ENCODE measurements at places on chromosomes 11 and 22.
A peak's percentile ranks its signal among the peaks of the same experiment; 100 is the strongest.

GRCh38 chr22:18731075-18731666, 119.5 kb upstream of the RIMBP3 start:
- no peak for DNase-seq

GRCh38 chr11:46917109-46917761, 1.1 kb downstream of the LRP4 start:
- no peak for DNase-seq

GRCh38 chr11:119785131-119785530, 56.1 kb upstream of the NECTIN1 start:
- DNase-seq, result no peak

DNA sequence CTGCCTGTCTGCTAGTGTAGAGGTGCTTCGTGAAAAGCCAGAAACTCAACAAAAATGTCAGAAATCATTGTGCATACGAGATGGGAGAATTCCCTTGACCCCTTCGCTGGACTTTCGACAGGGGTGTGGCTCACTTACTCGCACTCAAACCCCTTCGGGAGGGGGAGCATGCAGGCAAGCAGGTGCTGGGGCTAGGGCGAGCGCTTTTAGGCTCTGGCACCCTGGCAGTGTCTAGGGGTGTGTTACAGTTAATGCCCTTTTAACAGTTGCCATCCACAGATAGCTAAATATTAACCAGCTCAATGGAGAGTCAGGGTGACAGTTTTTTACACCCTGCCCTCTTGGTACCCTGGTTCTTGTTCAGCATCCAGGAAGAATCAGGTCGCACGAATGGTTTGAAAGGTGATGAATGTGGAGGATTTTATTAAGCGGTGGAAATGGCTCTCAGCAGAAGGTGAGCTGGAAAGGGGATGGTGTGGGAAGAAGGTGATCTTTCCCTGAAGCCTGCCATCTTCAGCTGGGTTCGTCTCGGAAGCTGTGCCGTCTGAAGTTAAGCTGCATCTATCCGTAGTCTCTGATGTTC, 59.6 kb upstream of the SHANK2 start:
- no peak for DNase-seq

- DNase-seq, result no peak
Observed at GRCh38 chr22:45308957-45309421, 745 bp upstream of the FAM118A start.

- DNase-seq, result no peak
Observed at GRCh38 chr11:64723907-64724862, 1.2 kb upstream of the NRXN2 start.

DNA sequence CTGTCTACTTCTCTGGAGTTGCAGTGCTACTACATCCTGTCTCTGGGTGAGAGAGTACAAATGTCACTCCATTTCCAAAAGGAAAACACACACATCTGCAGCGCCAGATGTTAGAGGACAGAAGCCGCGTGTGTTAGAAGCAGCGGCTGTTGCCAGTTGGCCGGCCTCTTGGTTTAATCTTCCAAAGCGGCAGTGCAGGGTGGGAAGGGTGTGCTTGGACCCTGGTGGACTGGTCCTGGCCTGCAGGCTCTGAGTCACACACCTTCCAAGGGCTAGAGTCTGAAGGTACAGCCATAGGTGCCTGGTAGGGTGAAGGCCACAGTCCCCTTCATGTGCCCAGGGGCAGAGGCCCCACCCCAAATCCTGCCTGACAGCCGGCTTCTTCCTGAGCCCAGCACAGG, 99.8 kb downstream of the CTTN start:
- peak; percentile 66 for DNase-seq

- peak; percentile 93 for DNase-seq
Observed at GRCh38 chr22:50576070-50576469, 2.2 kb downstream of the CPT1B start.

DNA sequence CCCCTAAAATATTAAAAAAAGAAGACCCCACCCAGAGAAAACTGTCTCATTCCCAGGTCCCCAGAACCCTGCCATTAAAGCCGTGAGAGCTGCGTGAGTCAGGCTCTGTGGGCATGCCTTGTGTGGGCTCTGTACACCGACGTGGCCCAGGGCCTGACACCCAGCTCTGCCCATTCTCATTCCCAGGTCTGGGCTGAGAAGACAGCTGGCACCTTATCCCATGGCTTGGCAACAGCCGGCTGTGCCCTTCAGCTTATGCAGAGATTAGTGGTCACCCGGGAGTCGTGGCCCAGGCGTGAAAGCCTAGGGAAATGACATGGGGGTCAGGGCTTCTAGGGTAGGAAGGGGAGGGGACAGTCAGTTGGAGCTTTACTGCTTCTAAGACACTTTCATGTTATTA, 31.9 kb downstream of the OTOG start:
- no peak for DNase-seq

DNA sequence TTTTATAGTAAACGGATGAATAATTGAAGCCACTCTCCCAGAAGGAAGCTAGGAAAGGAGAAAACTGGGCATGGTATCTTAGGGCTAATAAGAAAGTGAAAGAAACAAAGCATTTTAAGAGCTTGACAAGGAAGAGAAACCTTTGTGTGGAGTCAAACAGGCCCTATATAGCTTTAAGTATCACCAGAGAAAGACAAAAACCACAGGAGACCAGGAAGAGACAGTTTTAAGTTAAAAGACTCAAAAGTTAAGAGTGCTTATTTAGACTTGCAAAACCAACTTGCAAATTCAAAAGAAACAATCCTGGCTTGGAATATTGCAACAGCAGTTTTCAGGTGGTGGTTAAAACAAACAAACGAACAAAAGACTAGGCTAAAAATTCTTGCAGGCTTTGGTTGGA, 3.4 kb downstream of the PAK1 start:
- no peak for DNase-seq

- DNase-seq, result peak; percentile 10
Observed at GRCh38 chr11:117824571-117825537, at the start of gene FXYD2. TSS of gene FXYD2 (minus strand) at chr11:117824744. CDS start at chr11:117824678, 66 bp downstream.

- no peak for DNase-seq
Observed at GRCh38 chr22:30838111-30838510, 130.5 kb downstream of the MORC2 start.

DNA sequence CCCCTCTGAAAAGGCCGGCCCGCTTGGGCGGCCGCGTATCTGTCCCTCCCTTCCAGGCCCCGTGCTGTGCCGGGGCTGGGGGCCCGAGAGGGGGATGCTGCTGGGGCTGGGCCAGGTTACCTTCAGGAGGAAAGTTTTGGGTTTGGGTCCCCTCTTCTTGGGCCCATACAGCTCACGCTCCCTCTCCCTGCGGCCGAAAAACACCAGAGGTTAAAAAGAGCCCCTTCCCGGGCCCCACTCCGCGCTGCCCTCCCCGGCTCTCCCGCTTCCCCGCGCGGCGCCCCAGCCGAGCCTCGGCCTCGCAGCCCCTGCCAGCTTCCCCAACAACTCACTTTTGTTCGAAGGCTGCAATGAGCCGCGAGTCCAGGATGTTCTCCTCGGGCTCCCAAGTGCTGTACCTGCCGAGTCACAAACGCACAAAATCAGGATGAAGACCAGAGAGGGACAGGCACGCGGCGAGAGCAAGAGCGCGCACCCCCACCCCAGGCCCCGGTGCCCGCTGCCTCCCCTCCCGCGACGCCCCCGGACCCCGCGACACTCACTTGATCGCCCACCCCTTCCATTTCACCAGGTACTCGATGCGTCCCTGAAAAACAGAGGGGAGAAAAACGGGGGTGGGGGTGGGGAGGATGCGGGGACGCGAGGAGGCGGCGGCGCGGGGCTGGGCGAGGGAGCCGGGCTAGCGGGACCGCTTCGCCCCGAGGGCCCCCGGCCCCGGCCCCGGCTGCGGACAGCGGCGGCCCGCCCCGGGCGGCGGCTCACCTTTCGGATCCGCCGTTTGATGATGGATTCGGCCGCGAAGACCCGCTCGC, 450 bp downstream of the CBX6 start:
- peak; percentile 37 for DNase-seq

DNA sequence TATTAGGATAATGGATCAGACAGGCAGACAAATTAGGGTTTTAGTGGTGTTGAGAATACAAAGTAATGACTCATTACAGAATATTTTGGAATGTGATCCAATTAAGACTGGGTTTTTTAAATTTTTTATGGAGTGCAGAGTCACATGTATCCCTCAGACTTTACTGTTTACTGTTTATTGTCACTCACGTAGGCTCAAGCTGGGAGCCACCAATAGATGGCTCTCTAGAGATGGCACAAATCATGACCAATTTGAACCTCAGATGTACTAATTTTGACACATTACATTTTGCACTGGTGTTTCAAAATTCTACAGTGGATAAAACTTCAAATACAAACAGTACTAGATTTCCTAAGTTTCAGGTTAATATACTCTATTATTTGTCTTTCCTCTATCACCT, 53.6 kb upstream of the ANO3 start:
- no peak for DNase-seq

DNA sequence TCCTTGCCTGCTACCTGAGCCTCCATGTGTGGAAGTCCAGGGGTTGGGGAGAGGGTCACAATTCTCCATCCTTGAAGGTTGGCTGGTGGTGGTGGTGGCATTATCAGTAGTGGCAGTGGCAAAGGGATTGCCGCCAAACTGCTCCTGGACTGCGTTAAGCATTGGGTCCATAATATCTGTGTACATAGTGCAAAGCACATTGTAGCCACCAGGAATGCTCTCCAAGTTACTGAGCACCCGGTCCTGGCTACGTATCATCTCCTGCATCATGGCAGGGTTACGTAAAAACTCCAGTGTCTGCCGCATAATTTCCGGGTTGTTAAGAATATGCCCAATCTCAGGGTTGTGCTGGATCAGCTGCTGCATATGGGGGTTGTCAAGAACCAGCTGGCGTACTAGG, 1.2 kb downstream of the UBQLN3 start:
- no peak for DNase-seq
